ENCODE measurements at places on chromosomes 13 and 19. TPM values are rescaled to one million over a fixed set of nuclear protein-coding genes. Genes with fewer than 3 reads are reported as not detected.

DNA sequence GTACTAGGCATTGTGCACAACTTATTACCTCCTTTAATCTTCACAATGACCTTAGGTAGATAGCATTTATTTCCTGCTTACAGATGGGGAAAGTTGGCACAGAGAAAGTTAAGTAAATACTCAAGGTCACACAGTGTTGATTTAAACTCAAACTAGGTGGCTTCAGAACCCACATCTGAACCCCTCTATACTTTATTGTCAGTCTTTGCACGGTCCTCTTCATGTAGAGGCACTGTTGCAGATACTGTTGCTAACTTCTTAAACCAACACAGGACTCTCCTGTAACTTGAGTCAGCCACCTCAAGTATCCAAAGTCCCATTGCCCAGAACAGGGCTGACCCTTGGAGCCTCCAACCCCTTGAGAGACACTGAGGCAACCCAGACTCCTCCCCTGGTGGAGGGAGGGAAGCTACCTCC is 48.8 kb downstream of the FRY start:
- no peaks in the 10 kb centered on the region for H3K36me3 ChIP-seq
- DNase-seq: no peak
- H3K27me3 ChIP-seq: no peaks in the 10 kb centered on the region
- H3K4me3 ChIP-seq: no peak overlapping the region
- no peaks in the 10 kb centered on the region for H3K4me1 ChIP-seq

The ZBTB32 gene
- not detected for polyA plus RNA-seq

DNA sequence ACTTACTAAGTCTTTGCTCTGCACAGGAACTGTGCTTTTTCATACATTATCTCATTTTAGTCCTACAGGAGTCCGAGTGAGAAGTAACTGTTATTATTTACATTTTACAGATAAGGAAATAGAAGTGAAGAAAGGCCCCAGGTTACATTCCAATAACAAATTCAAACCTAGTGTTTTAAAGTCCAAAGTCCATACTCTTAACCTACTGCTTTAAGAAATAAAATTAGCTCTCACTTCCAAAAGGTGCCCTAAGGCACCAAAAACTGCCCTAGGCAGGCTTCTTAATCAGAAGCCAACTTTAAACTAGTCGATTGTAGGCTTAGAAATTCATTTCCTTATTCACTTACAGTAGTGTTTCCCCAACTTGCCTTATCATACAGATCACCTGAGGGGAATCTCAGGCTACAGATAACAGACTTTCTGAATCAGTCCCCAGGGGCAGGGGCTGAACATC is 555.9 kb downstream of the DIAPH3 start:
- H3K36me3 ChIP-seq: no peaks in the 10 kb centered on the region
- no peak overlapping the region for H3K27ac ChIP-seq
- no peaks in the 10 kb centered on the region for H3K27me3 ChIP-seq
- H3K4me1 ChIP-seq: no peaks in the 10 kb centered on the region
- H3K4me3 ChIP-seq: no peak overlapping the region
- DNase-seq: no peak

- no peak for DNase-seq
- H3K4me1 ChIP-seq: peaks cover 43% of the 10 kb centered on the region
- H3K4me3 ChIP-seq: no peak overlapping the region
- no peaks in the 10 kb centered on the region for H3K27me3 ChIP-seq
Measured at GRCh38 chr13:98524391-98524790, 52.5 kb downstream of the STK24 start.
